ENCODE measurements at places on chromosomes 1 and 21.
A peak's percentile ranks its signal among the peaks of the same experiment; 100 is the strongest.

GRCh38 chr21:42861311-42861847 lies 18.0 kb downstream of the WDR4 start:
- DNase-seq = no peak

GRCh38 chr1:222034790-222035189 lies 292.9 kb upstream of the DUSP10 start:
- DNase-seq = peak; percentile 66

GRCh38 chr21:29943885-29944284 lies 4.1 kb upstream of the GRIK1 start:
- no peak for DNase-seq

DNA sequence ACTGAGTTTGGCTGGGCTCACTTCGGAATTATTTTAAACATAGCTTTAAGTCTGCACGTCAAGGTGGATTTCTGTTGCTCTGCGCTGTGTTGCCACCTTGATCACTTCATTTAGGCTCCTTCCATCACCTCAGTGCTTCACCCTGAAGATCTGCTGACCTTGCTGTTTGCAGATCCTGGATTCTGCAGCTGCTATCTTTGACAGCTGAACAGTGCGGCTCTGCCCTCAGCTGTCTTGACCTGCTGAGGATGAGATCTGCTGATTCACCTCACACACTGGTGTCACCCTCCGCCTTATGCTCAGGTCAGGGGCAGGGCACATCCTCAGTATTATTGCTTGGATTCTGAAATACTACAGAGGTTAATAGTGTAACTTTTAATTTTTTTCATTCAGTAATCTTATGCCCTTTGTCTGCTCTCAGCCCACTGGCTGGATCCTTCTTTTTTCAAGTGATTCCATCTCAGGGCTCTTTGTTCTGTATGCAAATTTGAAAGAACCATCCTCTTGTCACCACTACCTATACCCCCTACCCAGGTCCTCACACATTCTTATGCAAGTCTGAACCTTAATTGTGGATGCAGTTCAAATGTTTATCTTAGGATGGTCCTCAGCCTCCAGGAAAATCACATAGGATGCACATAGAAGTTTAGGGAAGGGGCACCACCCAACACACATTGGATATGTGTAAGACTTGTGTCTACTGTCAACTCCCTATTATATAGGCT lies 364.0 kb downstream of the OLFM3 start:
- no peak for DNase-seq

DNA sequence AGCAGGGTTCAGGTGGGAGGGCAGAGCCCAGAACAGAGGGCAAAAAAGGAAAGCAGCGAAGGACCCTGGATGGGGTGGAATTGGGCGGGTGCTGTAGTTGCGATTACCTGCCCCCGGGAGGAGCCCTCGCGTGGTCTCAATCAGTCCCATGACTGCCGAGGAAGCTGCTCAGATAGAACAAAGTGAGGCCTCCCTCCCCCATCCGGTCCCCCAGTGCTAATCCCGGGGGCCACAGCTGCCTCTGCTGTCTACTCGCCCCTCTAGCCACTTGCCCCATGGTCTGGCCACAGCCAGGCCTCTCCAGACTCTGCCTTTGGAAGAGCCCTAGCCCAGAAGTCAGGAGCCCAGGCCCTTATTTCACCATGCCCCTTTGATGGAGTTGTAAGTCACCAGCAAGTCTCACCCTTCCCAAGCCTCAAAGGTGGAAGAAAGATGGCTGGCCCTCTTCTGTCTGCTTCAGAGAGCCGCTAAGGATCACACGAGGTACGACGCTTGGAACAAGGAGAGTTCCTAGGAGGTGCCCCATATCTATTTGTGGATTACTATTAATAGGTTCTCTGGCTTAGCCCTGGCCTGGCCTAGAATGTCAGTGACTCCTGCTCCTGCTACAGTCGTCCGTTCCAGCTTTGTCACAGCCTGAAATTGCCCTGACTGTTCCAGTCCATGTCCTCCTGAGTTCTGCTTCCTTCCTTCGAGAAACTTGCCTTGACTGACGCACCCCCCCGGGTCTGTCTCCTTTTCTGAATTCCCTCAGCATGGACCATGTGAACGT lies 16.4 kb downstream of the ECHDC2 start:
- DNase-seq = peak; percentile 62

DNA sequence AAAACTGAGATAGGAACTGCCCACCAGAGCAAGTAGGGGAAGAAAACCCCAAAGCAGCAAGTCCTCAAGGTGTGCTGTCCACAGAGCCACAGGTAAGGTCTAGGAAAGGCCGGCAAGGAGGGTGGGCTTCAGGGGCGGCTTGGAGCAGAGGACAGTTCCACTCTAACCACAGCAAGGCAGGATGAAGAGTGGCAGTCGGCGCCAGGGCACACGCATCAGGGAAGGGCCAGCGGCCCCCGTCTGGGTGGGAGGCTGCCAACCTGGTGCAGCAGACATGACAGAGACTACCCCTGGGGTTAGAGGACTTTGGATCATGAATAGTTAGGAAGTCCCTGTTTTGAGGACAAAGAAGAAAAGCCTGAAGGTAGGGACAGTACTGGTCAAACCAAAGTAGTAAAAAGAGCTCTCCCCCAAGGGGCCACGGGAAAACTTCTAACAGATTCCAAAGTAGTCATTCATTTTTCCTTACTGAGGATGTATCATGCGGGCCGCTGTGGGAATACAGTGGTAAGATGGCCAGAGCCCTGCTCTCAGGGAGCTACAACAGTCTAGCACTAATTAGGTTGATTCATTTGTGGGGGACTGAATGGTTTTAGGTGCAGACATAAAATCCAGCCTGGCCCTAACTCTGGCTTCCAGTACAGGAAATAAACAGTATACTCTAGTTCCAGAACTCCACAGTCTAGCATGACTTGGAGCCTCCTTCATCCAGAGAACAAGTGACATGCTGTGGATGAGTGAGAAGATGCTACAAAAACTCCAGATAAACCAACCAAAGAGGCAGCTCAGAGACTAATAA lies 3.5 kb upstream of the RAP1GAP start:
- no peak for DNase-seq

GRCh38 chr21:46100906-46101305 lies 3.0 kb downstream of the COL6A2 start:
- DNase-seq = no peak

DNA sequence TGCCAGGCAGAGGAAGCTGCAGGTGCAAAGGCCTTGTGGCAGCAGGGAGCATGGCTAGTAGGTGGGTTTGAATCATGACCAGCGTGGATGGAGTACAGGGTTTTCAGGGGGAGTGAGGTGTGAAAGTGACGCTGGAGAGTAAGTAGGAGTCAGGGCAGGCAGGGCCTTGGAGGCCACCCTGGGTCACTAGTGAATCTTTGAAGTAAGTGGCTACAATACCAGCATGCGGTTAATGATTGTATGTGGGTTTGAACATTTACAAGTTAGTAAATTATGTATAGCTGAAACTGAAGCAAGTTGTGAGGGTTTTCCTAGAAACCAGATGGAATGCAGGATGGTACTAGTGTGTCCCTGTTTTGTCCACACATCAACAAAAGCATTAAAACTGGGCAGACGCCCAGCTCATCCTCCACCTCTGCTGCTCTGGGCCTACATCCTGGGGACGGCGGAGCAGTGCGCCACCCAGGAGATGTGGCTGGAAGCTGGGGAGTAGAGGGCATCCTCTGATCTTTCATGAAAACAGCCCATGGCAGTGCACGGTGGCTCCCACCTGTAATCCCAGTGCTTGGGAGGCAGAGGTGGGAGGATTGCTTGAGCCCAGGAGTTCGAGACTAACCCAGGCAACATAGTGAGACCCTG lies 41.2 kb upstream of the B3GALNT2 start:
- DNase-seq = no peak

DNA sequence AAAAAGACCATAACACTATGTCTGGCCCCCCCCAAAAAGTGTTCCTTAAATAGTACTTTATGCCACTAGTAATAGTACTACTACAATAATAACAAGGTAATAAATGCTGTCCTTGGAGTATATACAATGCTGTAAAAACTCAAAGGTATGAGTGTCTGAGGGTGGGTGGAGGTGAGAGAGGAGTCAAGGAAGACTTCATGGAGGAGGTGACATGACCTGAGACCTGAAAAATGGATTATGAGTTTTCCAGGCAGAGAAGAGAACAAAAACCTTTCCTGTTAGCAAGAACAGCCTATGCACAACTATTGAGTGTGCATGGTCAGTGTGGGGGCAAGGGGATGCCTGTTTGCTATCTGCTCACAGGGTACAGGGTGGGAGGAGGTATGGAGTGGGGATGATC lies 290.2 kb upstream of the USP24 start:
- DNase-seq = no peak

DNA sequence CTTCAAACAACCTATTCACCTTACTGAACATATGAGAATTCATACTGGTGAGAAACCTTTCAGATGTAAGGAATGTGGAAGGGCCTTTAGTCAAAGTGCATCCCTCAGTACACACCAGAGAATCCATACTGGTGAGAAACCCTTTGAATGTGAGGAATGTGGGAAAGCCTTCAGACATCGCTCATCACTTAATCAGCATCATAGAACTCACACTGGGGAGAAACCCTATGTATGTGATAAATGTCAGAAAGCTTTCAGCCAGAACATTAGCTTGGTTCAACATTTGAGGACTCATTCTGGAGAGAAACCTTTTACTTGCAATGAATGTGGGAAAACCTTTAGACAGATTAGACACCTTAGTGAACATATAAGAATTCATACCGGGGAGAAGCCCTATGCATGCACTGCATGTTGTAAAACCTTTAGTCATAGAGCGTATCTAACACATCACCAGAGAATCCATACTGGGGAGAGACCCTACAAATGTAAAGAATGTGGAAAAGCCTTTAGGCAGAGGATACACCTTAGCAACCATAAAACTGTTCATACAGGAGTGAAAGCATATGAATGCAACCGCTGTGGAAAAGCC lies 13.2 kb upstream of the EXO5 start:
- DNase-seq = no peak

GRCh38 chr1:59309795-59310548 lies 13.1 kb downstream of the FGGY start:
- DNase-seq = no peak

DNA sequence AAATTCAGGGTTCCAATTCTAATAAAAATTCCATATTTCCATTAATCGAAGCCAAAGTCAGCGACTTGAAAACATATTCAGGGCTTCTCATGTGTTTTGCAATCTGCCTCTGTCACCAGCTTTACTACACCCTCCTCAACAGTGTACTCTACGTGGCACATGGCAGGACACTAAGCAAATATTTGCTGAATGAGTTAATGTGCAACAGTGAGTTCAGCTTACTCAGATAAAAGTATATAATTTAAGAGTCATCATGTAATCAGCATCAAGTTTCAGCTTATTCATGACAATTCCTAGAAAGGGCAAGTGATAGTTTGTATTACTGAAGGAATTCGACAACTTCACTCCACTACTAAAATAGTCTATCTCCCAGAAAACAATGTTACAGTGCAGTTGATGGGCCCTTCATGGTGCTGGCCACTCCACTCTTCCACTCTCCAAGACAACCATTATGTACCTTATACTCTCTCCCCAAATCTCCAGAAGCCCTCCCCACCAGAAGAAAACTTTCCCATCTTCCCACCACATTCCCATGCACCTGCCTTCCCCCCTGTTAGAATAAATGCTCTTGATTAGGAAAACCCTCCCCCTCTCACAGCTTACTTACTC lies 97.3 kb downstream of the TTLL7 start:
- DNase-seq = no peak

- DNase-seq = no peak
Measured at GRCh38 chr1:47444562-47445465, 7.0 kb downstream of the FOXD2 start.

DNA sequence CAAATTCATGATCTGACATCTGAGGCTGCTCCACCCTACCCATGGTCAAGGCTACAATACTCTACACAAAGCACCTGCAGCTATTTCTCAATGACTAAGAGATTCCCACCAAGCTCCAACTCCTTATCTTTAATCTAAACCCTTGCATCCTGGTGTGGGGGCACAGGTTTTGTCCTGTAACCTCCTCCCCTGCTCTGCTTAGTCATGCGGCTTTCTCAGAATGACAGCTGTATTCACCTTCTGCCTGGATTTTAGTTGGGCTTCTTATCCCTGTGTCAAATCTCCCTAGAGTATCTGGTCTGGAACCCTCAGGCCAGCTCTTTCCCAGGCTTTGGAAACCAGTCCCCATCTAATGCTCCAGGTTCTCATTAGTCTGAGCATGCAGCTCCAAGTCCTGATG lies 159.0 kb downstream of the BARHL2 start:
- DNase-seq = peak; percentile 86

- no peak for DNase-seq
Measured at GRCh38 chr1:13798120-13798519, 98.1 kb downstream of the PRDM2 start.

DNA sequence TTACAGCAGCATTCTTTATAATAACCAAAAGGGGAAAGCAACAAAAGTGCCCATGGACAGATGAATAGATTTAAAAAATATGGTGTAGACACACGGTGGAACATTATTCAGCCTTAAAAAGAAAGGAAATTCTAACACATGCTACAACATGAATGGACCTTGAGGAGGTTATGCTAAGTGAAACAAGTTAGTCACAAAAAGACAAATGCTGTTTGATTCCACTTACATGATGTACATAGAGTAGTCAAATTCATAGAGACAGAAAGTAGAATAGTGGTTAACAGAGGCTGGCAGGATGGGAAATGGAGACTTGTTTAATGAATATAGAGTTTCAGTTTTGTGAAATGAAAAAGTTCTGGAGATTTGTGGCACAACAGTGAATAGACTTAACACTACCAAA lies 151.4 kb downstream of the CYYR1 start:
- no peak for DNase-seq

DNA sequence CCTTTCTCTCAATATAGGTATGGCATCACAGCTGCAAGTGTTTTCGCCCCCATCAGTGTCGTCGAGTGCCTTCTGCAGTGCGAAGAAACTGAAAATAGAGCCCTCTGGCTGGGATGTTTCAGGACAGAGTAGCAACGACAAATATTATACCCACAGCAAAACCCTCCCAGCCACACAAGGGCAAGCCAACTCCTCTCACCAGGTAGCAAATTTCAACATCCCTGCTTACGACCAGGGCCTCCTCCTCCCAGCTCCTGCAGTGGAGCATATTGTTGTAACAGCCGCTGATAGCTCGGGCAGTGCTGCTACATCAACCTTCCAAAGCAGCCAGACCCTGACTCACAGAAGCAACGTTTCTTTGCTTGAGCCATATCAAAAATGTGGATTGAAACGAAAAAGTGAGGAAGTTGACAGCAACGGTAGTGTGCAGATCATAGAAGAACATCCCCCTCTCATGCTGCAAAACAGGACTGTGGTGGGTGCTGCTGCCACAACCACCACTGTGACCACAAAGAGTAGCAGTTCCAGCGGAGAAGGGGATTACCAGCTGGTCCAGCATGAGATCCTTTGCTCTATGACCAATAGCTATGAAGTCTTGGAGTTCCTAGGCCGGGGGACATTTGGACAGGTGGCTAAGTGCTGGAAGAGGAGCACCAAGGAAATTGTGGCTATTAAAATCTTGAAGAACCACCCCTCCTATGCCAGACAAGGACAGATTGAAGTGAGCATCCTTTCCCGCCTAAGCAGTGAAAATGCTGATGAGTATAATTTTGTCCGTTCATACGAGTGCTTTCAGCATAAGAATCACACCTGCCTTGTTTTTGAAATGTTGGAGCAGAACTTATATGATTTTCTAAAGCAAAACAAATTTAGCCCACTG lies 11.5 kb downstream of the HIPK1 start:
- DNase-seq = peak; percentile 38

- no peak for DNase-seq
Measured at GRCh38 chr1:86914601-86914997, at the start of gene HS2ST1. Gene HS2ST1, plus strand, starts transcription at chr1:86914635.

- DNase-seq = no peak
Measured at GRCh38 chr1:40014253-40014706, 26.2 kb upstream of the CAP1 start.

GRCh38 chr1:59657873-59658465 lies 156.8 kb upstream of the HOOK1 start:
- DNase-seq = no peak

- DNase-seq = no peak
Measured at GRCh38 chr21:38639571-38640354, 141.5 kb upstream of the ERG start.

Measured in DND-41 (cell line).